ENCODE measurements at places on chromosomes 5 and 9. TPM values are rescaled to one million over a fixed set of nuclear protein-coding genes. Genes with fewer than 3 reads are reported as not detected.

ROPN1L gene
- polyA plus RNA-seq: 2.6 TPM

TICAM2 gene
- polyA plus RNA-seq: 3.0 TPM

GPR150 gene
- polyA plus RNA-seq: 5.5 TPM

NR6A1 gene
- 0.22 TPM for polyA plus RNA-seq

SLC27A6 gene
- polyA plus RNA-seq: not detected

EFCAB9 gene
- not detected for polyA plus RNA-seq

PCDHGB5 gene
- 2.3 TPM for polyA plus RNA-seq

JAKMIP2 gene
- 0.90 TPM for polyA plus RNA-seq

PCDHA7 gene
- polyA plus RNA-seq: 0.22 TPM

CDC20B gene
- not detected for polyA plus RNA-seq

IL3 gene
- polyA plus RNA-seq: not detected

BRINP1 gene
- not detected for polyA plus RNA-seq

ACTBL2 gene
- polyA plus RNA-seq: 0.01 TPM

ASTN2 gene
- 4.5 TPM for polyA plus RNA-seq

TMEM232 gene
- polyA plus RNA-seq: not detected

TCERG1 gene
- 19.0 TPM for polyA plus RNA-seq

NSG2 gene
- not detected for polyA plus RNA-seq

PRUNE2 gene
- polyA plus RNA-seq: 6.6 TPM

DBH gene
- 0.05 TPM for polyA plus RNA-seq

FGD3 gene
- polyA plus RNA-seq: 5.0 TPM

KLF4 gene
- 158 TPM for polyA plus RNA-seq

OR1Q1 gene
- not detected for polyA plus RNA-seq

PCDH1 gene
- polyA plus RNA-seq: 13.7 TPM

CCL21 gene
- polyA plus RNA-seq: 362 TPM

SLC22A4 gene
- 3.0 TPM for polyA plus RNA-seq

LMX1B gene
- polyA plus RNA-seq: 0.10 TPM

PCDHB9 gene
- 0.88 TPM for polyA plus RNA-seq

PTTG1 gene
- polyA plus RNA-seq: 3.0 TPM

LVRN gene
- 18.7 TPM for polyA plus RNA-seq

C5orf58 gene
- not detected for polyA plus RNA-seq

ZNF484 gene
- polyA plus RNA-seq: 1.4 TPM

OTP gene
- not detected for polyA plus RNA-seq

SURF2 gene
- polyA plus RNA-seq: 21.9 TPM

BARHL1 gene
- polyA plus RNA-seq: not detected

SAPCD2 gene
- 0.11 TPM for polyA plus RNA-seq

Data from adipose tissue (tissue), 3 donors.